ENCODE measurements at places on chromosomes 7 and 10.

GRCh38 chr10:118754229-118754555, 578 bp downstream of the CACUL1 start:
- DNase-seq, result peak; percentile 17

DNA sequence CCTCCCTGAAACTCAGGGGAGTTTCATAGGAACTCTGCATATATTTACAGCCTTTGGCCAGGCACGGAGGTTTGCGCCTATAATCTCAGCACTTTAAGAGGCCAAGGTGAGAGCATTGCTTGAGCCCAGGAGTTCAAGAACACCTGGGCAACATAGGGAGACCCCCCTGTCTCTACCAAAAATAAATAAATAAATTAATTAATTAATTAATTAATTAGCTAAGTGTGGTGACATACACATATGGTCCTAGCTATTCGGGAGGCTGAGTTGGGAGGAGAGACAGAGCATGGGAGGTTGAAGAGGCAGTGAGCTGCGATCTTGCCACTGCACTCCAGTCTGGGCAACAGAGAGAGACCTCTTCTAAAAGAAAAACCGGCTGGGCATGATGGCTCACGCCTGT, 9.4 kb upstream of the LEP start:
- DNase-seq, result no peak

DNA sequence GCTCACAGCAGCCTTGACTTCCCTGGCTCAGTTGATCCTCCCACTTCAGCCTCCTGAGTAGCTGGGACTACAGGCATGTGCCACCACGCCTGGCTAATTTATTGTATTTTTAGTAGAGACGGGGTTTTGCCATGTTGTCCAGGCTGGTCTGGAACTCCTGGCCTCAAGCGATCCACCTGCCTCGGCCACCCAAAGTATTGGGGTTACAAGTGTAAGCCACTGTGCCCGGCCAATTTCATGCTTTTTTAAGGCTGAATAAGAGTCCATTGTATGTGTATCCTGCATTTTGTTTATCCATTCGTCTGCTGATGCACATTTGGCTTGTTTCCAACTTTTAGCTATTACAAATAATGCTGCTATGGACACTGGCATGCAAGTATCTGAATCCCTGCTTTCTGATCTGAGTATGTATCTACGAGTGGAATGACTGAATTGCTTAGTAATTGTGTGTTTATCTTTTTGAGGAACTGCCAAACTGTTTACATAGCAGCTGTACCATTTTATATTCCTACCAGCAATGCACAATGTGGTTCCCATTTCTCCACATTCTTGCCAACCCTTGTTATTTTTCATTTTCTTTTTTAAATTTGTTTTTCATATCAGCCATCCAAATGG, 37.3 kb upstream of the TPST1 start:
- peak; percentile 53 for DNase-seq

GRCh38 chr7:388023-388960, 98.3 kb downstream of the FOXL3 start:
- no peak for DNase-seq

DNA sequence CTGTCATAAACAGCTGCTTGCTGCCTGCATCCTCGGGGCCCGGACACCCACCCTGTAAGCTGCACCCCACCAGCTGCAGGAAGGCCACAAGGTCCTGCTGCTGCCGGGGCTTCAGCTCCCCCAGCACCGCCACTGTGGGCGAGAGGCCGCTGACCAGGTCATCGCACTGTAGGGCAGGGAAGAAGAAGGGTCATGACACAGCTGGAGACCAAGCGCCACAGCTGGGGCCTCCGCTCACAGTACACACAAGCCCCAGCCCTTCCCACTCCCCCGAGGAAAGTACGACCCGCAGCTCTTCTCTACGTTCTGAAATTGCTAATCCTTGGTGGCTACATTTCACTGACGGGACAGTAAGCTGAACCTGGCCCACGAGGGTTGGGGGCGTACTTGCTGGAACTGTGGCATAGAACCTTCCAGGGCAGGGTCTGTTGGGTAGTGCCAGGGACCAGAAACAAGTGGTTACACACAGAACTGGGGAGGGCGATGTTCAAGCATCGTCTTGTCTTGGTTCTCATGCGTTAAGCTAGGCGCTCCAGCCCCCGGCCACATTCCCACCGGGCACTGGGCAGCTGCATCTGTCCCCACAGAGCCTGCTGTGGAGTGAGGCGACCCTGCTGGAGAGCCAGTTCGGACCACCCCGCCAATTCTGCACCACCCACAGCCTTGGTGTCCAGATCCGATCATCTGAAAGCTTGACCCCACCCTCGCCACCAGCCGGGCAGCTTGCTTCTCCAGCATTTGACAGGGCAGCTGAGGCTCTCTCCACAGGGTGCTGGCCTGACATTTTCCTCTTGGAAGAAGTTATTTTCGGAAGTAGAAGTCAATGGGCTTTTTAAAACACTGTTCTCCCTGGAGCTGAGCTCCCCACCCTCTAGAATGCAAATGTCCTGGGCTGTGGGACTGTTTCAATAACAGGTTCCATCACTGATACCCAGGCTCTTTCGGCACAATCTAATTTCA, 50.8 kb downstream of the GSDME start:
- no peak for DNase-seq

DNA sequence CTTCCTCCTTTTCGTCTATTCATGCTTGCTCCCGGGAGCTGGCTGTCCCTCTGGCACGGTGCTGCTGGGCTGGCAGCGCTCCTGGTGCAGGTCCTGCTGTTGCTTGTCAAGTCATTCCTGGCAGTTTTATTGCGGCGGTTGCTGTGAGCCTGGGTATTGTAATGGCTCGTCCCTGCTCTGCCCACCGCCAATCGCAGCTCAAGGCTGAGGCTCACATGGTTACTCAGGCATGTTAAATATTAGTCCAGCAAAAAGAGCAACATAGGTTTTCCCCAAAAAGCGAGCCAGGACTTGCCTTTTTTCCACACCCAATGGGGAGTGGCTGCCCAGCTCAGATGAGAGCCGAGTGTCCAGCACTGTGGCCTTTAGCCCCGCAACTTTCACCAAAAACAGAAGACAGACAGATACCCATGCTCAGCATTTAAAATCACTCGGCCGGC, 492.9 kb upstream of the FOXK1 start:
- peak; percentile 10 for DNase-seq

DNA sequence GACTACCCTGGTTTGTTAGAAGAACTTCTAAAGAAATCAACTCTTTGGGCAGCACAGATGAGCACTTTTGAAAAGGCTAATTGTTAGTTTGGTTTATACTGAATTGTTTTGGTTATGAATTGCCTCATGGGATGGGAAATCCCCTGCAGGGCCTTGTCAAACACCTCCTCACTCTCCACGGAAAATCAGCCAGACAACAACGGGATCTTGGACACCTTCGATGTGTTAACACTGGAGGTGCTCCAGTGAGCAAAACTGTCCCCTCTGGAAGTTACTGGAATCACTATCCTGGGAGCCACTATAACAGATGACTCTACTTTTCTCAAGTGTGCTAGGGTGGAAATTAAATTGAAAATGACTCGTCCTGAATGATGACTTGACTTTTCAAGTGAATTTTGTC, 38.7 kb downstream of the CDK6 start:
- DNase-seq, result no peak

DNA sequence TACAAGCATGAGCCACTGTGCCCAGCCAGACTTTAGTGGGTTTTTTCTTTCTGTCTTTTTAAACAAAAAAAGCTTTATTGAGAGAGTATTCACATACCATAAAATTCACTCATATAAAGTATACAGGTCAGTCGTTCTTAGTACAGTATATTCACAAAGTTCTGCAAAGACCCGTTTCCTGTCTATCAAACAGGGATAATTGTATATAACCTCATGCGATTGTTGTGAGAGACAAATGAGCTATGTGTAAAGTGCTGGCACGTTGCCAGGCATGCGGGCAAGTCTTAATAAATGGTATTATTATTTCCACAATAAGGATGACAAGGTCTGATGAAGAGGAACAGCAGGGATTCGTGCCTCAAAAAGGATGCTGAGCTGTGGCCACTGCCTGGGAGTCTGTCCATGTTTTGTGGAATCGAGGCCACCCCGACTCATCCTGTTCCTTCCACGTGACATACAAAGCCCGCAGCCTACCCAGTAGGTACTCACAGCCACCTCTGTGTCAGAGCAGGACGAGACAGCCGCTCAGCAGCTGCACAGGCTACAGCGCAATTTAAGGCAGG, 51.6 kb downstream of the SMKR1 start:
- peak; percentile 53 for DNase-seq

- DNase-seq, result no peak
Observed at GRCh38 chr10:6465854-6466601, 114.0 kb downstream of the PRKCQ start.

- DNase-seq, result peak; percentile 42
Observed at GRCh38 chr7:112410092-112410491, 40.2 kb upstream of the IFRD1 start.

- DNase-seq, result peak; percentile 45
Observed at GRCh38 chr7:134458341-134458805, 527 bp downstream of the AKR1B1 start.

GRCh38 chr10:83592337-83592935, 546.9 kb upstream of the GHITM start:
- DNase-seq, result no peak

DNA sequence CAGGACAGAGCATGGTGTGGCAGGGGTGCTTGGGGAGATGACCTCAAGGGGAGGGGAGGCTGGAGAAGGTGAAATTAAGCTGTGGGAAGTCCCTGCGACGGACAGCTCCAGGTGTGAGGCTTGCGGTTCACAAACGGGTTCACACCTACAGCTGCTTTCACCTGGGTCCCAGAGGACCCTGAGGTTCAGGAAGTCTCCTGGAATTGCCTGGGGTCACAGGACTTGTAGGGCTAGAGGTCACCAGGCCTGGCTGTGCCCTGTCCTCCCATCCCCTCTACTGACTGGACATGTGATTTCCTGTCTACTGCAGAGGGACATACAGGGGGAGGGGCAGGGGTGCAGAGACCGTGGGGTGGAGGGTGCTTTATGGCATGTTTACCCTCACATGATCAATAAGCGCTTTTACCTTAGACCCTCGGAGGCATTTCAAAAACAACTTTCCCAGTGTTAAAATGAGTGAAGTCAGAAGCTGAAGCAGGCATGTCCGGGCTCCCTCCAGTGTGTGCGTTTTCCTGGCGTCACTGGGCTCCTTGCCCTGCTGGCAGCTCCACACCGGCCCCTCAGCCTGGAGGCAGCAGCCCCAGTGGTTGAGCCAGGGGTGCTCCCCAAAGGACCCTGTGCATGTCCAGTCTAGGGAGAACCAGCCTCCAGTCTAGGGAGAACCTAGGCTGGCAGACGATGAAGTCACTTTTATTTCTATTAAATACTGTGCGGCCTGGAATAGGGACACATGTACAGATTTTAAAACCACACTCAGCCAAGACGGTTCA, 66.6 kb upstream of the IGFBP3 start:
- no peak for DNase-seq

DNA sequence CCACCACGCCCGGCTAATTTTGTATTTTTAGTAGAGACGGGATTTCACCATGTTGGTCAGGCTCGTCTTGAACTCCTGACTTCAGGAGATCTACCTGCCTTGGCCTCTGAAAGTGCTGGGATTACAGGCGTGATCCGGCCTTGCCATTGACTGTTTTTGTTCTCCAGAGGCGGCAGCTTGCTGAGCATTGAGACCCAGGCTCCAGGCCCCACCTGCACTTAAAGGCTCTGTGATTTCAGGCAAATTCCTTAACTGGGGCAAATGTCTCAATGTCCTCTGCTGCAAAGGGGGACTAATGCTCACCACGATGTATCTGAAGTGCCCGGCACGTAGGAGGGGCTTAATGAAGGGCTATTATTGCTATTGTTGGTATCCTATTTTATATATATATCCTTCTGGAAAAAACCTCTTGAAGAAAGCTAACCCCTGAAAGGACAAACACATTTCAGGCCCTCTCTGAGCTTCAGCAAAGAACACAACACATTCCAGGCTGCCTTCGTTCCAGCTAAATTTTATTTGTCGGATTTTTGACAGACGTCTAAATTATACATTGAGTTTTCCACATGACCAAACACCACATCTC, 29.0 kb downstream of the TRIM8 start:
- DNase-seq, result no peak

- DNase-seq, result no peak
Observed at GRCh38 chr10:106612381-106612780, 552.1 kb downstream of the SORCS1 start.

DNA sequence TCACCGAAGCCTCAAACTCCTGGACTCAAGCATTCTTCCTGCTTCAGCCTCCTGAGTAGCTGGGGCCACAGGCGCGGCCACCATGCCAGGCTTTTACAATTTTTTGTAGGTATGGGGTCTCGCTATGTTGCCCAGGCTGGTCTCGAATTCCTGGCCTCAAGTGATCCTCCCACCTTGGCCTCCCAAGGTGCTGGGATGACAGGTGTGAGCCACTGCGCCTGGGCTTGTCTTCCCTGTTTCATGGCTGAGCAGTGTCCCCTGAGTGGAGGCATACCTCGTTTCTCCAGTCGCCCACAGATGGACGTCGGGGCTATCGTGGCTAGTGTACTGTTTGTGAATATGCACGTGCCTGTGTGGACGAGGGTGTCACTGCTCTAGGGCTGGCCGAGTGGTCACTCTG, 11.3 kb downstream of the INPP5A start:
- no peak for DNase-seq

GRCh38 chr10:12806228-12807095, 195.1 kb downstream of the CCDC3 start:
- DNase-seq, result no peak

DNA sequence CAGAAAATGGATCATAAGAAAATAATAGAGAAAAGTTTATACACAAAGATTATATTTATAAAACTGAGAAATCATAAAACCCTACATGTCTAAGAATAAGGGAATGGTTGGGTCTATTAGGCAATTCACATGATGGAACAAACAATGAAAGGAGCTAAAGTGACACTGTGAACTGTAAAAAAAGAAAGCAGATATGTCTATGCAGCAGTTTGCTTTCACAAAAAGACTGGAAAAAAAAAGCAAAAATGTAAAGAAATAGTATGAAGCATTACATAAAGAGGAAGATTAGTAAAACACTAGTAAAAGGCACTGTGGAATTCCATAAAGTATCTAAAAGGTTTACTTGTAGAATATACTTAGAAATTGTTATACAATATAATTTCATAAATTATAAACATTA, 95.9 kb downstream of the HBP1 start:
- DNase-seq, result no peak

DNA sequence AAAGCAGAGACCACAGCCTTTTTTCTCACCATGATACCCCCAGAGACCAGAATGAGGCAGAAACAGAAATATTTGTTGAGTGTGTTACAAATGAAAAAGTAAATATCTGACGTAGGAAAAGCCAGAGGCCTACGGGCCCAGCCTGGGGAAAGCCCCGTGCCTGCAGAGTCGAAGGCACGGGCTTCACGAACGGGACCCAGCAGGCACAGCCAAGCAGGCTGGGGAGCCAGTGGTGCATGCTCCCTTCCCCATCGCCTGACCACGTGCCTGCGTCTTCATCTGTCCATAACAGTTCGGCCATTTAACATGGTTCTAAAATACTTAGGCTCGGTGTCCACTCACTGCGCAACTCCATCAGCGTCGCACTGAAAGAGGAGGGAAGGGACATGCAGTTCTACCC, 50.8 kb downstream of the SLIT1 start:
- no peak for DNase-seq

GRCh38 chr7:83248000-83248399, 85.3 kb upstream of the PCLO start:
- DNase-seq, result no peak

GRCh38 chr7:130234078-130234477, 26.4 kb downstream of the SSMEM1 start:
- no peak for DNase-seq

GRCh38 chr7:155395176-155395797, 62.6 kb upstream of the EN2 start:
- no peak for DNase-seq

- DNase-seq, result peak; percentile 33
Observed at GRCh38 chr10:75097666-75098285, 13.7 kb upstream of the SAMD8 start.

- DNase-seq, result no peak
Observed at GRCh38 chr7:151571471-151571870, 51.8 kb upstream of the RHEB start.

Measured in fibroblast of skin of abdomen (primary cell).